ENCODE measurements at places on chromosomes 6 and 20. TPM values are rescaled to one million over a fixed set of nuclear protein-coding genes. Genes with fewer than 3 reads are reported as not detected.

The OXT gene
- not detected for total RNA-seq

The PI16 gene
- 3.7 TPM for total RNA-seq

The CTCFL gene
- 0.15 TPM for total RNA-seq

GRCh38 chr6:41790045-41790444 is 2.6 kb downstream of the TOMM6 start:
- no peak for DNase-seq

DNA sequence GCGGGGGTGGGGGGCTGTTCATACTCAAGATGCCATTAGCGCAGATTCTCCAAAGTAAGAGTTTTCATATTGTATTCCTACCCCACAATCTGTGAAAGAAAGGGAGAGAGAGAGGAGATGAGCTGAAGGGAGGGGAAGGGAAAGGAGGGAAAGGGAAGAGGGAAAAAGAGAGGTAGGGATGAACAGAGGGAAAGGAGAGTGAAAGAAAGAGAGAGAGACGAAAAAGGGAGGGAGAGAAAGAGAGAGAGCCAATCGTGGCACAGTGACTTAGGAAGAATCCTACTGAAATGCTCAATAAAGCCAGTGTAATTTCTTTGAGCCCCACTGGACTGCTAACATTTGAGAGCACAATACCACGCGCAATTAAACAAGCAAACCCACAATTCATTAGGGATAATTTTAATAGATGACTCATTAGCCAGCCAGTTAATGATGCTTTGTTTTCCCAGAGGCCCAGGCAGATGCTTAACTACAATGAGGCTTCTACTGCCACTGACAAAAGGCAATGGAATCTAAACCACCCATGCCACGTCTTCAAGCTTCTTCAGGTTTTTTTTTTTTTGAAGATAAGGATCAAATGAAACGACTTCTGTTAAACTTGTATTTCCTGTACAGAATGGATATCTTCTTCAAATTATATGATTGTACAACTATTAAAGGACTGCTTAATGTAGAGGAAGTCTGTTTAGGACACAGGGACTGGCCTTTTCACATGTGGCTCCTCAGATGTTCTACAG is 306.8 kb downstream of the FOXC1 start:
- DNase-seq = no peak

DNA sequence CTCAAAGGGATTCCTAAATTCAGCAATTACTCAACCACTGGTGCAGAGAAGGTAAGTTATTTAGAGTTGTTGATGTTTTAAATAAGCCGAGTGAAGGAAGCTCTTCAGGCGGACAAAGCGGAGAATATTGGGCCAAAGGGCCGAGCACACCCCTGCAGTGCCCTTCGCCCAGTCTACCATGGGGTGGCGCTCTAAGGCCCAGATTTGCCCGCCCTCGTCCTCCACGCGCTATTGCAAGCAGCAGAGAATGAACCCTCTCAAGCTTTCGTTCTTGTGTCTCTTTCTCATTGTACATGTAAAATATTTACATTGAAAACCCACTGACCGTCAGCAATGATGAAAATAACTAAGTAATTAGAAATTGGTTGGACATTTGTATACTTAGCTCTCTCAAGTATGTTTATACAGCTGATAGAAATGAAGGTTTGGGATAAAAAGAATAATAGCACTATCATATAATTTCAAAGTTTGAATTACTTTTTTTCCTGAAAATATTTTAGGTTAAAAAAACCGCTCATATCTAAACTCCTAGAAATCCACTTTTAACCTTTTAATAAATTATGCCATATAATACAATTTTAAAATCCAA is 195.0 kb upstream of the CEP162 start:
- DNase-seq = no peak

Data from T-cell (primary cell).